NCI-H1417 treated with DMSO at 0.1 percent for 48 hours (cell line): ENCODE measurements at places on chromosomes 1 and 21.

GRCh38 chr1:110067479-110067892 lies 3.0 kb downstream of the ALX3 start:
- no peak for DNase-seq

- DNase-seq: no peak
Measured at GRCh38 chr1:78061825-78062523, 16.2 kb downstream of the GIPC2 start.

GRCh38 chr1:100394285-100394684 lies 42.0 kb downstream of the CDC14A start:
- no peak for DNase-seq

DNA sequence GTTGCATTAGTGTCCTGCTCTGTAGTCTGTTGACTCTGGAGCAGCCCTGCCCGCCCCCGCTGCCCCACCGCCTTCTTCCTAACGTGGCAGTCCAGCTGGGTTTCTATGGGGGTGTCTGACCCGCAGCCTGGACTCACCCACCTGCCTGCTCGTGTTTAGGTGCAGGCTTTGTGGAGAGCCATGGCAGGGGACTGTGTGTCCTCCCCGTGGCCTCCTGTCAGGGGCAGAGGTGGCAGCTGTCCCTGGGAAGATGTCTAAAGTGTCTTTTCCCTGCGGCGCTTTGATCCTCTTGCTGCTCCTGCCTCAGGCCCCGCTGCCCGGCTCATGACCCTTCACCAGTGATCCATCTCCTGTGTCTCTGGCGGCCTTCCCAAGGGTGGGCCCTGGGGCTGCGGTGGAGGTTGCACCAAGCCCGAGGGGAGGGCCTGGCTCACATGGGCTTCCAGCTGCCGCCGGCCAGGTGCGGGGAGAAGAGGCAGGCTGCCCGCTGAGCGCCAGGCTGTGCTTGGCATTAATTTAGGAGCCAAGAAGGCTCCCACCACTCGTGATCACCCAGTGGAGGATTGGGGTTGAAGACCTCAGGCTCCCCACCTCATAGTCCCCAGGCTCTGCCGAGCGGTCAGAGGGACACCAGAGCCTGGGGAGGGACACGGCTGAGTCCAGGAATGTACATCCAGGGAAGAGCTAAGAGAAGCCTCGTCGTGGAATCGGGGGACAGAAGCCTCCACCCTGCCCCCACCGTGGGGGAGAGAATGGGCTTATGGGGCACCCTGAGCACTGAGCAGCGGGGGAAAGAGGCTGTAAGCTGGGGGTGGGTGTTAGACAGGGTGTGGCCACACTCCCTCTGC lies 44.1 kb downstream of the COL18A1 start:
- DNase-seq: no peak

DNA sequence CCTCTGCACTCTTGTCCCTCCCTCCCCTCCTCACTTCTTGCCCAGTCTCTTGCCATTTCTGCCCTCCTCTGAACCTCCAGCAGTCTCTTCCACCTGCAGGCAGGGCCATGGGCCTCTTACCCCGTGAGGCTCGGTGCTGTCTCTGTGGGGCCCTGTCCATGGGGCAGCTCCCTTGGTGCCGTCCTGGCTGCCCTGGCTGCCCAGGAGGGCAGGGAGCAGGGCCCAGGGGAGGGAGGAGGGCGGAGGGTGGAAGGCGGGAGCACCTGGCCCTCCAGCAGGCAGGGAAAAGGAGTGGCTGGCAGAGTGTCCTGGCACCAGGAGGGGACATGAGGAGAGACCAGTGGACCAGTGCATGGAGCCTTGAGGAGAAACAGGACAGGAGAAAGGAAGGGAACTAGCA lies at the start of gene RORC:
RORC (minus strand) TSS at position 198 of the 400 bp plus-strand sequence; CDS start at position 160, 38 bp downstream.
- DNase-seq: no peak

DNA sequence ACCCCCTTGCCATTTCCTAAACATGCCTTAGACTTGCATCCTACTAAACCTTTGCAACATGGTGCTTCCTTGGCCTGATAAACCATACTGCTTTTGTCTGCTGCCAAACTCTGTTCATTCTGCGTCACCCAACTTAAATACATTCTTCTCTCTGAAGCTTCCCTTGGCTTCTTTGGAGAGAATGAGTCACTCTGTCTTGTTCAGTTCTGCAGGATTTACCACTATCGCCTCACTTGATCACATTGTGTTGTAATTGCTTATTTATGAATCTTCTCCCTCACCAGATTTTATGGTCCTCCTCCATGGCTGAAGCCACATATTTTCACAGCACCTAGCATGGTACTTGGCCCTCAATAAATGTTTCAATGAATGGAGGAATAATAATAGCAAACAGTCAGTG lies 21.7 kb upstream of the TUT4 start:
- DNase-seq: no peak

DNA sequence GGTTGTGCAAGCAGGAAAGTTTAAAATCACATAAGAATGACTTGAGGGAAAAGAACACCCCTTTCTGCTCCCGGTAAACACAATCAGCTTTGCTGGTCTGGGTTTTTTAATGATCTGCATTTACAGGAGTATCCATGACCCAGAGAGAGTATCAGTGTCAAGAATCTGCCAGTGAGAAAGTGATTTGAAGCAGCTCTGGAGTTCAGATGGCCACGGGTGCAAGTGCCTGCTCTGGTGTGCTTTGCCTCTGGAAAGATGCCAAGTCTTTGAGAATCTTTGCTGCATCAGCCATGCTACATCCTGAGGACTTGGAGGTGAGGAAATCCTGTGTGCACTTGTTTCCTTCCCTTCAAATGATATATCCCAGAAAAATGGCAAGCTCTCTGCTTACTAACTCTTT lies 18.6 kb upstream of the MYSM1 start:
- no peak for DNase-seq

DNA sequence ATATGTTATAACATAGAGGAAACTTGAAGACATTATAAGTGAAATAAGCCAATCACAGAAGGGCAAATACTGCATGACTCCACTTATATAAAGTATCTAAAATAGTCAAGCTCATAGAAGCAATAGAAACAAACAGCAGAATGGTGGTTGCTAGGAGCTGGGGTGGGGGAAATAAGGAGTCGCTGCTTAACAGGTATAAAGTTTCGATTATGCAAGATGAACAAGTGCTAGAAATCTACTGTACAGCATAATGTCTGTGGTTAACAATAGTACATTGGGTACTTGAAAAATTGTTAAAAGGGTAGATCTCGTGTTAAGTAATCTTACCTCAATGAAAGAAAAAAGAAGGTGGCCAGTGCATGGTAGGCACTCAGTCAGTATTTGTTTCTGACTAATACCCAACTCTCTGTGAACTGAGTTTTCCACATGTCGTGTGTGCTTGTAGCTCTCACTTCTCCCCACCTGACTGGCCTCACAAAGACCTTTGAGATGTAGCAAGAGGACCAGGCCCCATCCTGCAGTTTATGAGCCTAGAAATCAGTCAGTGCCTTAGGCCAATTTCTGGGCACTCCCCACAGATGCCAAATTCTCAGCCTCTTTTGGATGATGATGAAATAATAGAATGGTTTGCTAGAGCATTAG lies 14.7 kb upstream of the SPRR5 start:
- DNase-seq: no peak

DNA sequence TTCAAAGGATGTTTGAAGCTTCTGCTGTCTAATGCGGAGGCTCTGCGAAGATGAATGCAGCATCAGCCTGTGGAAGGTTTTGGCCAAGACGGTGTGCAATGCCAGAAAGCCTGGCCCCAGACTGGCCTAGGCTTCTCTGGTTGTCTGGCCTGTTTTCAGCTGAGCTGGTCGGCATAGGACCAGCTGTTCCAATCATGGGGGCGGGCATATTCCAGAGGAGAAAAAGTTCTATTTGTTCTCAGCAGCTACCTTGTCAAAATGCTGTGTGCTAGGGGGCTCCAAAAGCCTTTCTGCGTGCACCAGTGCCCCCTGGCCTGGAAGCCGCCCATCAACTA lies 57.6 kb downstream of the TGFB2 start:
- no peak for DNase-seq

DNA sequence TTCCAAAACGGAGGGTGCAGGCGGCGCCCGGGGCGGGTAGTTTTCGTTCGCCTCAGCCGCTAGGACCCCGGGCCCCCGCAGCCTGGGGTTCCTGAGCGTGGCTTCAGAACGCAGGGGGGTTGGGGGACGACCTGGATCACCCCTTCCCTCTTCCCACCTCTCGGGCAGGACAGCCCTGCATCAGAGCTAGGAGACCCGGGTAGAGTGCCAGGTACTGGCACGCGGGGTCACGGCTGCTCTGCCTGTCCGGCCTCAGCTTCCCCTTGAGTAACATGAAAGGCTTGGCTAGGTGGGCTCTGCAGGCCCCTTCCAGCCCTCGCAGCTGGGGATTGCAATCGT lies 484 bp downstream of the DFFB start:
- DNase-seq: no peak

DNA sequence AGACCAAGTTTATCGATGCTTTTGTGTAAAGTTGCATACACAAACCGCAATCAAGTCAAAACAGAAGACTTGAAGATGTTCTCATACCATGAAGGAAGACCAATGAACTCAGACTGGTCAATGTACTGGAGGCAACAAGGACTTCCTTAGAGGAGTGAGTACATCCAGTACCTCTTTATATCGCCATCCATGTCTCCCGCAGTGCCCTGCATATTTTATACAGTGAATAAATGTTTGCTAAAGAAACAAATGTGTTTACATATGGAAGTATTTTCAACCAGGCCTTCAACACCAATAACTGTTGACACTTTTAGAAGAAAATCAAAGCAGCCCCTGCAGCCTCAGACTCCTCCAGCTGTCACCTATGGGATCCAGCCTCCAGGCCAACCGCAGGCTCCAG lies 125.6 kb downstream of the SMYD3 start:
- DNase-seq: no peak

- DNase-seq: no peak
Measured at GRCh38 chr1:183103147-183103546, 79.9 kb downstream of the LAMC1 start.

DNA sequence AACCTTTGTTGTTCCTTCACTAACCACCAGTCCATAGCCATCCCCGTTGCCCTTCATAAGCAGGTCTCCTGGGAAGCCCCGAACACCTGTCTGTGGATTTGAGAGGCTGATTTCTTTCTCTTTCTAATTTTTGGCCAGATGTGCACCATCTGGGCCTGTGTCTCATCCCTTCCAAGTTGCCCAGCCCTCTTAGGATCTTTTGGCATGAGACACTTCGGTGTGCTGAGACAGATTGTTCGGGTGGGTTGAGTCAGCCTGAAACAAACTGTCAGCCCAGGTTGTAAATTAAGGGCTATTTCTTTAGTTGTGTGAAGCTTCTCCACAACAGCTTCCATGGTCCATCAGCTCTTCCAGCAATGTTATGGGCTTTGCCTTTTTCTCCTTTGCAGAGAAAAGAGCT lies 1.4 kb upstream of the DNAJC11 start:
- no peak for DNase-seq

- DNase-seq: no peak
Measured at GRCh38 chr1:116532671-116533428, 38.0 kb downstream of the CD58 start.

- DNase-seq: no peak
Measured at GRCh38 chr1:83799594-83799993, 199.3 kb downstream of the TTLL7 start.

DNA sequence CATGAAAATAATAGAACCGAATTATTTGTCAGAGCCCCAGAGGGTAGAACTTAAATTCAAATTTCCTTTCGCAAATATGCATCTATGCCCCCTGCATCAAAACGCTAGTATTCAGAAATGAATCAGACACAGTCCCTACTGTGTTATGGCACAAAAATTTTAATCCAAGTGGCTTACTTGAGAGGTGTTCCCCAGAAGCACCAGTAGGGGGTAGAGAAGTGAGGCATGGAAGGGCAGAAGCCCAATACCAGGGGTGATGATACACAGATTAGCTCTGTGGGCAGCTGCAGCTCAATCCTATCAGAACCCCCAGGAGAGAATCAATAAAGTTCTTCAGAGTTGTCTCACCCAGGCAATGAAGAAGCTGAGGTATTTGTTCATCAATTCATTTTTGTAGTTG lies 342.2 kb downstream of the OMA1 start:
- DNase-seq: no peak

GRCh38 chr1:2267862-2268261 lies 39.7 kb downstream of the SKI start:
- no peak for DNase-seq

DNA sequence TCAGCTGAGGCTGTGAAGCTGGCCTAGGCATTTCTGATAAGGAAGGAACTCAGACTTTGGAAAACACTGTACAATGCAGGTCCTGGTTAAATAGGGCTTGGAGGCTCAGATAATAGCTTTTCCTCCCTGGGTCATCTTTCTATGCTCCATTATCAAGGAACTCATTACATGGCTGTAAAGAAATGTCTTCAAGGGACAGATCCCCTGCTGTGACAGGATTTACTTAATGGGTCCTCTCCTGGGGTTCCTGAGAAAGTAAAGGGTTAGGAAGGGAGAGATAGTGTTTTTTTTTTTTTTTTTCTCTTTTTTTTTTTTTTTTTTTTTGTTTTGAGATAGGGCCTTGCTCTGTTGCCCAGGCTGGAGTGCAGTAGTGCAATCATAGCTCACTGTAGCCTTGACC lies 14.1 kb upstream of the SVBP start:
- DNase-seq: no peak

GRCh38 chr21:39265603-39266002 lies 47.8 kb downstream of the BRWD1 start:
- no peak for DNase-seq

DNA sequence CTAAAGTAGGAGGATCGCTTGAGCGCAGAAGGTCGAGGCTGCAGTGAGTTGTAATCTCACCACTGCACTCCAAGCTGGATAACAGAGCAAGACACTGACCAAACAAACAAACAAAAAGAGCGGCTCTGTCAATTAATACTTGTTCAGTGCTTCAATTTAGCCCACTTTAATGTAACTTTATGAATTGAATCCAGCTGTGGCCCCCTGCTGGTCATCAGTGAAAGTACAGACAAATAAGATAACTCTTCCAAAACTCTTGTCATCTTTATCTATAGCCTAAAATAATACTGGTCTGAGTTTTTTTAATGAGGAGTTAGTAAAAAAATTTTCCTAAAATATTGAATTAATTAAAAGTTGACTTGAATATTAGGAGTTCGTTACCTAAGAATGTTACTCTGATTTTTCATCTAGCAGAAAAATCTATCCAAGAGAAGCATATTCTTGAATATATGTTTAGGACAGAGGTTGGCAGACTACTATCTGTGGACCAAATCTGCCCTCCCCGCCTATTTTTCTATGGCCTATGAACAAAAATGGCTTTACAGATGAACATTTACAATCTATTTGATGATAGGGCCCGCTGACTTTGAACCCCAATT lies 26.1 kb downstream of the ATP5PF start:
- peak; percentile 33 for DNase-seq

DNA sequence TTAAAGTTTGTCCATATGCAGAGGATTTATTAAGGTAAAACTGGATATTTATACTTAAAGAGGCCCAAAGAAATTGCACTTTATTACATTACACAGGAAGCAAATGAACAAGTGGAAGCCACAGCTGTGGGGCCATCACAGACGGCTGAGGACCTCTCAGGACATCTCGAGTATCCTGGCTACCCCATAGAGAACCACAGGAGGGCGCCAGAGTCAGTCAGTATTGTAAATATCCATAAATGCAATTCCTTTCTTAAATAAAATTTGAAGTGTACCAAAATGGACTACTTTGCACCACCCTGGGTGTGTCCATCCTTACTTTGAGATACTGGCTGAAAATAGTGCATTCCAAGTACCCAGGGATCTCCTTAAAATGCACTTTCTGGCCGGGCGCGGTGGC lies 257.2 kb downstream of the MRPL39 start:
- DNase-seq: no peak

GRCh38 chr1:247822060-247822459 lies 1.9 kb downstream of the OR14A16 start:
- no peak for DNase-seq
